Midbrain (tissue), 1 donor: ENCODE measurements at places on chromosomes 13 and 19.

GRCh38 chr19:15443325-15443724 lies 6.4 kb downstream of the WIZ start:
- DNase-seq: no peak

DNA sequence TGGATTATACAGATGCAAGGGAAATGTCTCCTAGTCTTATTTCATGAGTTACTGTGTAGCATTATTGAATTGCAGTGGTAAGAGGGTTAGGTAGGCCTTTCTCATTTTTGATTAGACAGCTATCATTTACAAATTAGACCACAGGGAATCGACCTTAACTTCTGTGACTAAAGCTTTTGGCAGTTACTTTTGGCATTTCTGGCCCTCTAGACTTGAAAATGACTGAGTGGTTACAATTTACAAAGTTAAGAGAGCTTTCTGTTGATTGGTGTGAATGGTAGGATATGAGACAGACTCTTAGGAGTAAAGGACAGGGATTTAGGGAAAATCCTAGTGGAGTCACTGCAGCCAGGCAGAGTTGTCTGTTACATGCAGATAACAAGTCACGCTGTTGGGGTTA lies 86.1 kb downstream of the GGACT start:
- no peak for DNase-seq

DNA sequence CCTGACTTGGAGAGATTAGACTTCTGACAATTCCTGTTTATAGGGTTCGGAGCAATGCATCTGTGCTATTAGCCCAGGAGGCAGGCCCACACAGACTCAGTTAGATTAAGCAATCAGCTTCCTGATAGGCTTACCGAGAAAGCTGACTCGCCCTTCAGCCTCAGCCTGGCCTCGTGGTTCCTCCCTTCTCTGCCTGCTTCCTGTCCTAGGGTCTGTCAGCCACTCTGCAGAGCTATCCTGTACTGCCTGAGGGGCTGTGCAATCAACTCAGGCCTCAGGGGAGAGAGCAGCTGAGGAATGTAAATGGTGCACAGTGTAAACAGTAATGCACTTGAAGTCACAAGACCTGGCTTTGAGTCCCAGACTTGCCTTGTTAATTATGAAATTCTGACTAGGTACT lies 30.7 kb downstream of the HTR2A start:
- DNase-seq: peak; percentile 21

DNA sequence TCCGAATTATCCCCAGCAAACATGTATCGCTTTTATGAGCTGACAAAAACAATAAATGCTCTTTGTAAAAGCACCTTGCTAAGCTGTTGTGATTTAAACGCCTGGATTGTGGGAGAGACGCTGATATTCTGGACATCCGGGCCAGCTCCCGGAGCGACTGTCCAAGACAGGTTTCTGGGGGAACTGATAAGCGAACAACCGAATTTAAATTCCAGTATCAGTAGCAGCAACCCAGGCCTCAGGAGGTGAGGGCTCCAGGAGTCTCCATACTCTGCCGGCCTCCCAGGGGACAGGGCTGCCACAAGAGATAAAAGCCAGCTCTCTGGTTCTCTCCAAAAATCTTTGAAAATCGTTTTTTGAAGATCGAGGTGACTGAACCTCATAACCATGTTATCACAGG lies 50.3 kb upstream of the VSTM2B start:
- no peak for DNase-seq

- DNase-seq: no peak
These were observed 160.1 kb downstream of the KDM4B start for GRCh38 chr19:5128936-5129389.

DNA sequence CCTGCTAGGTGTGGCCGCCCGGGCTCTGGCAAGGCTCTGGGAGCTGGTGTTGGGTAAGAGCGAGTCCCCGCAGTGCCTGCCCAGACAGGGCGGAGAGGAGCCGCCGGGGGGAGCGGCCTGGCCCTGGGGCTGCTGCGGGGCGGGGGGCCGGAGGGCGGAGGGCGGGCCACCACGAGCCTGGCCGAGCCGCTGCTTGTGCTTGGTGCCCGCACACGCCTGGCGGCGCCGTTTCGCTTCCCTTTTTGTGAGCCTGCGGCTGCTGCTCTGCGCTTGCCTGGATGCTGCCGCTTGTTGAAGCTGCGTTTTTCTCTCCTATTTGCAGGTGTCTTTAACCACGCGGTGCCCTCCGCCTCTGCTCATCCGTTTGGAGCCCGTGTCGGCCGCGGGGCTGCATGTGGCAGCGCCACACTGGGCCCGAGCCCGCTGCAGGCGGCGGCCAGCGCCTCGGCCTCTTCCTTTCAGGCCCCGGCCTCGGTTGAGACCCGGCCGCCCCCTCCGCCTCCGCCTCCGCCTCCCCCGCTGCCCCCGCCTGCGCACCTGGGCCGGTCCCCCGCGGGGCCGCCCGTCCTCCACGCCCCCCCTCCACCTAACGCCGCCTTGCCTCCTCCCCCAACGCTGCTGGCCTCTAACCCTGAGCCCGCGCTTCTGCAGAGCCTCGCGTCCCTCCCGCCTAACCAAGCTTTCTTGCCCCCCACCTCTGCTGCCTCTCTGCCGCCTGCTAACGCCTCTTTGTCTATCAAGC lies 8.5 kb downstream of the PLEKHJ1 start:
- no peak for DNase-seq

- no peak for DNase-seq
These were observed 6.9 kb downstream of the CAPN12 start for GRCh38 chr19:38737281-38737865.

GRCh38 chr19:11420429-11421370 lies 1.6 kb upstream of the RGL3 start:
- peak; percentile 17 for DNase-seq

- no peak for DNase-seq
These were observed 11.2 kb upstream of the CEACAM21 start for GRCh38 chr19:41564515-41565378.

DNA sequence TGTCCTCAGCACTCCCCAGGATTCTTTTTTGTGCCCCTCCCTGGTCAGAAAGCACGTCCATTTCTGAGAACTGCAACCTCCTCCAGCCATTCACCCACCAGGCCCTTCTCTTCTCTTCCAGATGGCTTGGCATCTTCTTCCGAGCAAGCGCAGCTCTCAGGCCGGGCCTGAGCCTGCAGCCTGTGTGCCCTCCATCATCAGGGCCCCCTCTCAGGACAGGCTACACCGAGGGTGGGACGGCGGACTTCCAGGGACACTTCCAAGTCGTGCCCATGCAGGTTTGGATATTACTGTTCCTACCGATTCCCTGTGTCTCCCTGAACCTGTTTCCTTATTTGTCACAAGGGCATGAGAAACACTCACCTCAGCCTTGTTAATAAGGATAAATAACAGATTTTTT lies 28.4 kb downstream of the SOX1 start:
- DNase-seq: no peak

GRCh38 chr13:109114991-109115390 lies 485.6 kb downstream of the MYO16 start:
- no peak for DNase-seq

DNA sequence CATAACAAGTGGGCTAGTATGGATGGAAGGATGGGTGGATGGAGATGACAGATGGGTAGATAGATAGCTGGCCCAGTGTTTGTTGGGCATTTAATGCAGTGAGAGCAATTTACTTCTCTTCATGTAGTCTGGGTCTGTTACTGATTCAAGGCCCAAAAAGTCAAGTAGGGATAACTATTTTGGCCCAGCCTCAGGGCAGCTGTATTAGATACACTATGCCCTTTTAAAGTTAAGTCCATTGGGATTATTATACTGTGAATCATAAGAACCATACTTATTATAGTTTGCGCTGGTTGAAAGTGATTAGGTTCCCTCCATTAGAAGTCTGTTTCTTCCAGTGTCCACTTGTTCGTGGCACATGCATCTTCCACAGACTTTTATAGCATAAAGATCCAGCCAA lies 4.7 kb downstream of the ITGBL1 start:
- no peak for DNase-seq

- no peak for DNase-seq
These were observed 5.6 kb downstream of the TCF3 start for GRCh38 chr19:1646659-1647453.

DNA sequence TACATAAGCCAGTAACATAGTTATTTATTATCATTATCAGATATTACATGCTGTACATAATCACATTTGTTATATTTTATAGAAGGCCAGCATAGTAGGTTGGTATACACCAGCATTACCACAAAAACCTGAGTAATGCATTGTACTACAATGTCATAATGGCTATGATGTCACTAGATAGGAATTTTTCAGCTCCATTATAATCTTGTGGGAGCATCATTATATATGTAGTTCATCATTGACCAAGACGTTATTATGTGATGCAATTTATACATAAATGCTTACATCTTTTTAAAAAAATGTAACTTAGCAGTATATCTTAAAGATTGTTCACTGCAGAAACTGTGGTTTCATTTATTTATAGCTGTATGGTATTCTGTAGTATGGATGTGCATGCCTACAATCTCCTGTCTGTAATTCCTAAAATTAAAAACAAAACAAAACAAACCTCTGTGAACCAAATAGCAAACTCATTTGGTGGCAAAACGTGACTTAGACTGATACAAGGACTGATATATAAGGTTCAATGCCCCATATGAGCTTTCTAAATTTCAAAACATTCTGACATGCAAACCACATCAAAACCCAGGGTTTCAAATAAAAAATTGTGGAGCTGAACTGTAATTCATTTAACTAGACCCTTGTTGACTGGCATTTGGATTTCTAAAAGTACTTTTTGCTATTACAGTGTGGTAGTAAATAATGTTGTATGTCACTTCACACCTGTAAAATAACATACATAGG lies 250.9 kb downstream of the DLEU7 start:
- DNase-seq: no peak

GRCh38 chr19:8000298-8001038 lies 5.0 kb downstream of the ELAVL1 start:
- no peak for DNase-seq
